ENCODE measurements at places on chromosomes 6 and 20.

- no peak for DNase-seq
Measured at GRCh38 chr6:91487696-91488392, 901.0 kb upstream of the MAP3K7 start.

DNA sequence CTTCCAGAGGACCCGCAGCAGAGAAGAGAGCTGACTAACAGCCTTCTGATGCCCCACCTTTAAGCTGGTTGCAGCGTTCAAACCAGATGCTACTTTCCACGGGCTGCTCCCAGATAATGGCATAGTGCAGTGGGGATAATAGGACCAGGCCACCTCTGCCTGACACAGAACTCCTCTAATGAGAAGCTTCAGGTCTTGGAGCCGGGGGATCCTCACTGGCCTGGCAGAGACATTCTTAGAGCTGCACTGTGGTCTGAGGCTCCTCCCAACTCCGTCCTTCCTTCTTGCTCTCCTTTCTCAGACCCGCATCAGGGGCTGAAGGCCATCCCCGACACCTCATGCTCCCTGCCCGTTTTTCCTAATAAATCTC is 206.6 kb upstream of the MARCKS start:
- no peak for DNase-seq

DNA sequence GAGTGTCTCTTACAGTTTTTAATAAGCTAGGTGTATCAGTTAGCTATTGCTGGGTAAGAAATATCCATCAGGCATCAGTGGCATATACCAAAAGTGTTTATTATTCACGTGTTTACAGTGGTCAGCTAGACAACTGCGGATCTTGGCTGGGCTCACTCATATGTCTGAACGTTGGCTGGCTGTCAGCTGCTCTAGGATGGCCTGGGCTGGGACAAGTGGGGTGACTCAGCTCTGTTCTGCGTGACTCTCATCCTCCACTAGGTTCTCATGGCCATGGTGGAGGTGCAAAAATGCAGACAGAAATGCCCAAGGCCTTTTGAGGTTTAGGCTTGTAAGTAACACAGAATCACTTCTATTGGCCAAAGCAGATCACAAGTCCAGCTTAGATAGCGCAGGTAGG is 22.0 kb downstream of the ZNF341 start:
- no peak for DNase-seq

DNA sequence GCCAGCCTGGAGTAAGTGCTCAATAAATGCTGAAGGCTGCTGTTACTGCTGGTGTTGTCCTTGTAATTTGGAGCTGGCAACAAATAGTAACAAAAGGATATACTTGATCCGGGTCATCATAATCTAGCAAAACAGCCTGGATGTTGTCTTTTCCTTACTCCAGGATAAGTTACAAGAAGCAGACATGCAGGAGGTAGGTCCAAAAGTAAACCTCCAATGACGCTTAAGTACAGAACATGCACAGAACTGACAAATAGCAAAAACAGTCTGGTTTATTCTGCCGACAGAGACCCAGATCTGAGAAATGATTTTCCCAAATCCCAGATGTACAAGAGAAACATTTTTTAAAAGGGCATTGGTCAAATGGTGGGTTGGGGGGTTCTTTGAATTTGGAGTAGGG is 93.0 kb upstream of the KCNK16 start:
- no peak for DNase-seq

DNA sequence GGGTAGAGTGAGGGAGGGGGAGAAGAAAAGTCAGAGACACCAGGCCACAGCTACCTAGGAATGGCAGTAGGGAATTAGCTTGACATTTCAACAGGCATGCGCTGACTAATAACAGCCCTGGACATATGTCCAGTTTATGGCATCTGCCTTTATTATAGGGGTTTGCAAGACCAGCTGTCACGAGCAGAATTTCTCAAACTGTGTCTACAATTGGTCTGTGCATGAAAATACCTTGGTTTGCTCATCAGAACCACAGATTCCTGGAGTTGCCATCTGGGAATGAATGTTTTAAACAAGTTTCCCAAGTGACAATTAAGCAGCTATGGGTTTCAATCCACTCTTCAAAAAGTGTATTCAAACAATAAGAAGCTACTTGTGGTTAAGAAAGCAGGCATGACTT is 110.3 kb upstream of the ENPP5 start:
- no peak for DNase-seq

DNA sequence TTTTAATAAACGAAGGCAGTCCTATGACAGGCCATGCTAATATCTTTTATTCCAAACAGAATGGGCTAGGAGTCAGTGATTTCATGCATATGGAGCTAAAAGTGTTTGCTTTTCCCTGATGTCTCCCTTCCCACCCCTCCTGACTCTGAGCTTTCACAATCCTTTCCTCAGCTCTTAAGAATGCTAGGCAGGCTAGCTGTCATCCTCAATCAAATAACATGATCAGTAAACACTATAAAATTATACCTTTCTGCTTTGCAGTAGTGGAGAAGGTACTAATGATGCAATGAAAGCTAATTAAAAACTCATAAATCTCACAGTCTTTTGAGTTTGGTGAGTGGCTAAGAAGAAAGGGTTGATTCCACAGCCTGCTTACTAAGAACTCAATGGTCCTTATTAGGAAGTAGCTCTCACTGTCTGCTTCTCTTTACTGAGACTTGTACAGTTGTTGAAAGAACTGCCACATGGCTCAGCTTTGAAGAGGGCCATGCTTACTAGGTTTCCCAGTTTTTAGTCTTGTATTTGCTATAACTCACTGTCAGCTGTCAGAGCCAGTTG is 250.9 kb upstream of the JAG1 start:
- DNase-seq = no peak

Measured in SHP77 (cell line).